ENCODE measurements at places on chromosomes 4 and X.

DNA sequence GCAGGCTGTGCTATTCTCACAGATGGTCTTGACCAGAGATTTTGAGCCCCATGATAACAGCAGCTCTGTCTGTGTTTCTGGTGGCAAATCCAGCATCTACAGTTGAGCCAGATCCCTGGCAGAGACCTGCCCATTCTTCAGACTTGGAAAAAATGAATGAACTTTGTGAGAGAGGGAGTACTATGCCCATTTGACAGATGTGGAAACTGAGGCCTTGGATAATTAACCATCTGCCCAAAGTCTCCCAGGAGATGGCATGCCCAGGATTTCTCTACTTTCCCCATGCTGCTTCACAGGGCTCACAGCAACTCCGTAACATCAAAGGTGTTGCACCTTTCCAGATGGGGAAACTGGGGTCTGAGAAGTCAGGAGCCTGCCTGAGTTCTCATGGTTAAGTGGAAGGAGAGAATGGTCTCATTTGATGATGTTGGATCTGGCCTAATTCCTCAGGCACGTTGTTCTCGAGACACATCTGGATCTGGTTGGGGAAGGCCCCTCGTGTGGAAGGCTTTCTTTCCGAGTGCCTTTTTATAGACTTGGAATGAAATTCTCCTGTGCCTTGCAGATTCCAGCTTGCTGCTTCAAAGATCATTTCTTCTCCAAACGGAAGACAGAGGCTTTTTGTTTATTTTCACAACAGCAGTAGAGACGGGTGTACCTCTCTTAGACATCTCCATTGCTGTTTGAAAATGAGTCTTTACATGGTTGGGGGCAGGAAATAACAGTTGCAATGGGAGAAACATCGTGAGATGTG is 73.3 kb upstream of the STX18 start:
- DNase-seq = no peak

- no peak for DNase-seq
Observed at GRCh38 chr4:17447056-17447455, 64.8 kb downstream of the QDPR start.

DNA sequence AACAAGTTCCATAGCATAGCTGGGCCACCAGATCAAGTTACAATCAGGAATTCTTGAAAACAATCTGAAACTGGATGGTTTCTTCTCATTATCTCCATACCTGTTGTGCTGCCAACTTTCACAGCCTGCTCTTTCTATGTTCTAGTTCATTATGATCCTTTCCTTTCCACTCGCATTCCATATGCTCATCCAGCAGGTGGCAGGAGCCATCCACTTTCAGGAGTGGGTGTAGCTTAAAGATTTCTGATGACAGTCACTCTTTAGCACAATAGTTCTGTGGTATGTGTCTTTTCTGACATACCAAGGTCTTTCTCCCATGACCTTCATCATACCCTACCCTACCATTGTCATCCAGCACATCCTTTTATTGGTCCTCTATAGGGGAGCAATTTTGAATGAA is 46.4 kb downstream of the PAGE2 start:
- peak; percentile 16 for DNase-seq

DNA sequence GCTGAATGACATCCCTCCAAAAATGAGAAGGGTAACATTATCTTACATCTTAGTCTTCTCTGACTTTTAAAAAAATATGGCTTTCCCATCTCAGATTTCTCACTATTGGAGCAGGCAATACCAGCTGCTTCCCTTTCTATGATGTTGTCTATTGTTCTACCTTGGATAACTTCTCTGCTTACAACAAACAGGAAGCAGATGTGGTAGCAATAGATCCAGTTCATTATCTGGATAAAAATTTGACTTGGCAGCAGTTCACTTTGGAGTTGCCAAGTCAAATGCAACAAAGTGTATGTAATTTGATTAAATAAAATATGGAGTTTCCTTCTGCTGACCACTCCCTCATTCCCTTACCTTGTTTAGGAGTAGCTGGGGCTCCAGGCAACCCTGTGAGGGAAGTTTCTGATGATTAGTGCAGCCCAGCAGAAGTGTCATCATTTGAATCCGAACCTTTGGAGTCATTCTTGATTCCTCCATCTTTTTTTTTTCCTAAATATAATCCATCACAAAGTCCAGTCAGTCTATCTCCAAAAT is 72.0 kb upstream of the GPRIN3 start:
- DNase-seq = no peak

GRCh38 chr4:687048-687970 is 1.6 kb downstream of the SLC49A3 start:
- DNase-seq = no peak

GRCh38 chr4:103292959-103293358 is 94.8 kb upstream of the CENPE start:
- no peak for DNase-seq

GRCh38 chr4:26864899-26865298 is 4.3 kb downstream of the STIM2 start:
- no peak for DNase-seq

DNA sequence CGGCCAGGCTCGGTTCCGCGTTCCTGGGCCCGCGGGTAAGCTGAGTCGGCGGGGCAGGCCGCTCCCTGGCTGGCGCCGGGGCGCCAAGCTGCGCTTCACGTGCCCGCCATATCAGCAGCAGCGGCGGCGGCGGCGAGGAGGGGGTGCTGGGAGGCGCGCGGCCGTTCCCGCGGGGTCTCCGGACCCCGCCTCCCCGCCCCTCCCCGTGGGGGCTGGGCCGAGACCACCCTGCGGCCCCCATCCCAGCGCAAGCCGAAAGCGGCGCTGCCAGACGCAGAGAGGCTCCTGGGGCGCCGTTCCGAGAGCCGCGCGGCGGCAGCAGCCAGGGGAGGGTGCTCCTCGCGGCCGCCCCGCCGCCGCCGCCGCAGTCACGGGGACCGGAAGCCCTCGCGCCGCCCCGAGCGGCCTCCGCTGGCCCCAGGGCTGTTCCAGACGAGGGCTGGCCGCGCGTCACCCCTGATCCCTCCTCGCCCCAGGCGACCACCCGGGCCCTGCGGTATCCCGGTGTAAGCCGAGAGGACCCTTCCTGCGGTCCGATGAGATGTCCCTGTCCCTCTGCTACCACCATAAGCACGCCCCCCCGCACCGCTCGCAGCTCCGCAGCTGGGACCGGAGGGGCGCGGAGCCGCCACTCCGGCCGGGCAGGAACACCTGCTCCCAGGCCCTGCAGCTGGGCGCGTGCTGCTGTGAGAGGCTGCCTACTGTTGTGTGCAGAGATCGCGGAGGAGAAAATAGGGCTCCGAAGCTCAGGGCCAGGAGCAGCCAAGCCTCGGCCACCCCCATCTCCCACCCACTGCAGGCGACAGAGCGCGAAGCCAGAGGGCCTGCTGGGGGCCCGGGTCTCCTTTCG is 7.5 kb upstream of the BCOR start:
- no peak for DNase-seq
